Esophagus squamous epithelium (tissue), 5 donors: ENCODE measurements at places on chromosomes 5 and 9.

DNA sequence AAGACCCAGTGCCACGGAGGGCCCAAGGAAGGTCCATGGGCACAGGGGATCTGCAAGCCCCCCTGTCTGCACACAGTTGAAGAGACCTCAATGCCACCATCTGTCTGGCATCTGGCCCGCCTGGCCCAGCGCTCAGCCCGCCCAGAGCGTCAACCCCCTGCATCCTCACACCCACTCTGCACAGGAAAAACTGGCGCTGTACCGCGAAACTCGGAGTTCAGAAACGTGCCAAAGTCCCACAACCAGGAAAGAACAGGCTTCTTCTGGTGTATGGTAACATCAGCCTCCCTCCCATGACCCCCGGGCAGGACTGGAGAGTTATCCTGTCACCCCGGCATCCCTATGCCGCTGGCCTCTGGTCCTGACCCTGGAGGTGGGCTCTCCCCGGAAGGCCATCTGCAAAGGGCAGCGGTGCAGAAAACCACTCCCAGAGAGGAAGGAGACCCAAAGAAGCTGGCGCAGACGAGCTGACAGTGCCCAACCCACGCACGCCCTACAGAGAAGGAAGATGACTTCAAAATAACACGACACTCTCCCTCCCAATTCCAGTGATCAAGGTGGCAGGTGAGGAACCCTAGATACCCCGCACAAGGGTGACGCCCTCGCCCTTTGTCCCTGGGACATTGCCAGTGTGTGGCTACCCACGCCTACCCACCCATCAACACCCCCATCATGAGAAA, 18.9 kb downstream of the VAV2 start:
- DNase-seq, result no peak

GRCh38 chr9:97077452-97078295, 38.7 kb upstream of the CTSV start:
- DNase-seq, result no peak

GRCh38 chr5:144356489-144356888, 185.8 kb downstream of the KCTD16 start:
- no peak for DNase-seq

DNA sequence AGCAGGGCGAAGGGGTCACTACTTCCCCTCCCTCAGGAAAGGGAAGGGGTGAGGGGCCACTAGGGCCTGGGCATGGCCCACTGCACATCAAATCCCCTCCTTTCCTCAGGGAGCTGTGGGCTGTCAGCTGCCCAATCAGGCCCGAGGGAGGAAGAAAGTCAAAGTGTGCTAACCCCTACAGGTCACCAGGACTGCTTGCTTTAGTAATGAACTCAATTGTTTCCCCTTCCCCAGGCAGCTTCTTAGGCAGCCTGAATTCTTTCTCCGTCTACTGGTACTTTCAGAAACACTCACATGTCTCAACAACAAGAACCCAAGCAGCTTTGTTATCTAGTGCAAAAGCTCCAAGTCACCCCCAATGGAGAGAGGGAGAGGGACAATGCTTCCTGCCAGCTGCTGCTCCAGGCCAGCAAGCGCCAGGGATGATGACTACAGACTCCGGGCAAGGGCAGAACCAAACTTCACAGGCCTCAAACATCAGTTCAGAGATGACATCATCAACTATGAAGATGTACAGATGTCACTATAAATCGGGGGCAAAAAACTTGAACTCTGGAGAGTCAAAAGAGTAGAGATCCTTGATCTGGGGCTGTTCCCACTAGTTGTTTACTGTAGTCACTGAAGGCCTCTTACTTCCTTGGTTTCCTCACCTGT, 100.7 kb downstream of the SLIT3 start:
- no peak for DNase-seq

GRCh38 chr5:176628406-176629228, 1.7 kb downstream of the SNCB start:
- DNase-seq, result no peak

DNA sequence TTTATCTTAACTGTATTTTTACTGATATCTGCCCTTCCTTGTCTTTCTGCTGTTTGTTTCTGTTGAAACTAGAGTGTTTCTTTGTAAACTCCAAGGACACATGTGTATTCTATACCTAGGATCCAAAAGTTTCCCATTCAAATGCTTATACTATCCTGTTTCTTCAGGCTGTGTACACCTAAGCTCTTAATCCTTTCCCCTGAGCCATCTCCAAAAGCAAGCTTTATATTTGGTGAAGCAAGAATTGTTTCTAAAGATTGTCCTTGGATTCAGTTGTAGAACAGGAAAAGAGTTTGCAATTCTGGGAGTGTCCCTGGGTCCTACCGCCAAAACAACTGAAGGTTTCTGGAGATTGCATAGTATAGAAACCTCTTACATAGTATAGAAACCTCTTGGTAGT, 65.9 kb downstream of the CWC27 start:
- DNase-seq, result no peak

DNA sequence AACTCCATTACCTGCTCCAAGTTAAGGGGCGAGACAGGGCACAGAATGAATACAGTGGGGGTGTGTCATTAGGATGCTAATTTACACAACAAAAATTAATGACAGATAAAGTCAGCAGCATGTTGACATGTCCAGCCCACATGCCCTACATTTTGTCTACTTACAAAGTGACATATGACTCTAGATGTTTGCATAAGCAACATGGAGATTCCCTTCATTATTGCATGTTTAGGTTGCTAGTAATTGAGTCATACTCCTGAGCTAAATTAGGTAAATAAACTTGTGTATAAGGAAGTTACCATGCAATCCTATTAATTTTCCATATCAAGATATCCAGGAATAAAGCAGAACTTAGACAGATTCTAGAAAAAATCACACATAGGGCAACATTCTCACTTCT, 232.2 kb downstream of the PDE4D start:
- DNase-seq, result no peak

DNA sequence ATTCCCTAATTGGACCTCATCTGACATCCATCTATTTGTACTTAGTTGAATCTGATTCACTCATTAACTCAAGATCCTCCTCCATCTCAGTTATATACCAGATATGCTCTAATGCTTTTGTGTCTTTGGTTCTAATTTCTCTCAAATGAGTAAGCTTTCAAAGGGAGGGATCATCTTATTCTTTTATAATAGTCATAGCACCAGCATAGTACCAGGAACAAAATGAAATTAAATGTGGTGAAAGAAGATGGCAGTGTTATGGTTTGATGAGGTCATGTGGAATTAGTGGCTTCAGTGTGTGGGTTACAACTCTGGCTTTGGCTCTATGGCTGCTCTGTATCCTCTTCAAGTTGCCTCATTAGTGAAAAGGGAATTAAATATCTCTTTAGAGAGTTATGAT, 32.5 kb upstream of the ZNF366 start:
- DNase-seq, result no peak

DNA sequence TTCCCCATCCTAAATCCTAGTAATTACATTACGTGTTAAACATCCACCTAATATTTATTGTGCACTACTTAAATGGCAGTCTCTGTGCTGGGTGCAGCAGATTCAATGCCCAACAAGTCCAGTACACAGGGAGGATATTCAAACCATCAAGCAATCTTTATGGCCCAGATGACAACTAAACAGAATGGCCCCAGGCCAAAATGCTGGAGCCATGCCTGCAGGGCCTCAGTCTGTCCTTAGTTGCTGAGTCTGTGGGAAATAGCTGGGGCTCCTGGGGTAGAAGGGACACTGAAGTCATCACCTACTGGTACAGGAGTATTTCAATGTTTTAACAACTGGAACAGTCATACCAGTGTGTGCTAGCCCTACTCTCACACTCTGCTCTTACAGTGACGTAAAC, 153.5 kb downstream of the ZNF608 start:
- DNase-seq, result no peak

GRCh38 chr5:170486371-170486770, 17.4 kb upstream of the KCNIP1 start:
- DNase-seq, result no peak

GRCh38 chr9:121225240-121225639, 23.6 kb upstream of the RAB14 start:
- DNase-seq, result no peak

DNA sequence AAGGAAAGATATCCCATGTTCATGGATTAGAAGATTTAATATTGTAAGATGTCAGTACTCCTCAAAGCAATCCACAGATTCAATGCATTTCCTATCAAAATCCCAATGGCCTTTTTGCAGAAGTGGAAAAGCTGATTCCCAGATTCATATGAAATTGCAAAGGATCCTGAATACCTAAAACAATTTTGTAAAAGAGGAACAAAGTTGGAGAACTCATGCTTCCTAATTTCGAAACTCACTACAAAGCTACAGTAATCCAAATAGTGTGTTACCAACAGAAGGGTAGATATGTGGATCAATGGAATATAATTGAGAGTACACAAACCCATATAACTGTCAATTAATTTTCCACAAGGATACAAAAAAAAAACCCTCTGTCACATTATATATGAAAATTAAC, 154.3 kb upstream of the ZNF618 start:
- no peak for DNase-seq

GRCh38 chr5:108344103-108344822, 37.6 kb downstream of the FBXL17 start:
- DNase-seq, result no peak

GRCh38 chr5:123142957-123143356, 53.9 kb downstream of the PRDM6 start:
- no peak for DNase-seq

DNA sequence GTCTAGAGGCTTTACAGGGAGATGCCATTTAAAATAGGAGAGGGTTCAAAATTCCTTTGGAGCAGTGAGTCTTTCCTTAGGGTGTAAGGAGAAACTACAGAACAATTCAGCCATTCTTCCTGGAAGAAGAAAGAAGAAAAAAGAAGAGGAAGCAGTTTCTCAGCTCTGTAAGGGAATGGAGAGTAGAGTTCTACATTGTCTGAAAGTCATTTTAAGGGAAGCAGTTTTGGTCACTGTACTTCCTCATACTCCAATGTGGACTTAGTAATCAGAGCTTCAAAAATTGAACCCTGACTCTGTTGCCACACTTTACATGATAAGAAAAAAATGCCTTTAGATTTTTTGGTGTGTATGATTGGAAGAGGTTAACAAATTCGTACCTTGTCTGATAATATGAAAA, 122.4 kb downstream of the LRRC70 start:
- DNase-seq, result no peak

DNA sequence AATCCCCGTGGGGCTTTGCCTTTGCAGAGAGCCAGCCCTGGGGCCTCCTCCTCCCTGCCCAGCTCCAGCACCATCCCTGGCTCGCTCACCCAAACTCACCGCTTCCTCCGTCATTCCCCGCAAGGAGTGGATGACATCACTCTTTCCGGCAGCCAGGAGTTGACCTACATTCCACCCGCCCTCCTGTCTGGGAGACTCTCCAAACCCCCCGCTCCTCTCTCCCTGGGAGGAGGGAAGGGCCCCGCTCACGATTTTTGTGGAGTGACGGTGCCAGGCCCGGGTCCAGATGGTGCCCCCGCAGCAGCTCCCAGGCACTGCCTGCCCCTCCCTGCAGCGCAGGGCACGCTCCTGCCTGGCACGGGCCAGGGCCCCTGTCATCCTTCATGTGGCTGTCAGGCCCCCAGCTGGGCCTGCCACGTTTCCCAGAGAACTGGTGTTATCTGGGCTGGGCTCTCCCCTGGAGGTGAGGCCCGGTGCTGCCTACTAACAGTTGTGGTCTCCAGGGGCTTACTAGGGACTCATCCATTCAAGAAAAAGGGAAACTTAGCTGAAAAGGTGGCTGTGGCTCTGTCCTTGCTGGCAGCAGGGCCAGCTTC, 52.3 kb downstream of the NTNG2 start:
- DNase-seq, result no peak

DNA sequence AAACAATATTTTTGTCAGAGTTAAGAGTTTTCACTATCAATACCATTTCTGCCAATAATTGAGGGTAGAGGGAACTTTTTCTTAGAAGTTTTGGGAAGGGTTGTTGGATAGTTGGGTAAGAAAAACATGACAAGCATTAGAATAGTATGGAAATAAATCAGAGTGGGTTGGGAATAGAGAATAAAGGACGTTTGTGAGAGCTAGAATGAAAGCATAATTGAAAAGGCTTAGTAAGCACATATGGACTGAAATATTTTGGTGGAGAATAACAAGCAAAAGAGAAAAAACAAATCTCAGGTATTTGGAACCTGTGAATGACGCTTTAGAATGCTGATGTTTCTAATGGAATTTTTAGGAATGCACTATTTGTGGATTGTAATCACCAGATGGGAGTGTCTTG, 262.9 kb upstream of the EDIL3 start:
- no peak for DNase-seq

GRCh38 chr5:153006681-153007080, 483.8 kb upstream of the GRIA1 start:
- no peak for DNase-seq

DNA sequence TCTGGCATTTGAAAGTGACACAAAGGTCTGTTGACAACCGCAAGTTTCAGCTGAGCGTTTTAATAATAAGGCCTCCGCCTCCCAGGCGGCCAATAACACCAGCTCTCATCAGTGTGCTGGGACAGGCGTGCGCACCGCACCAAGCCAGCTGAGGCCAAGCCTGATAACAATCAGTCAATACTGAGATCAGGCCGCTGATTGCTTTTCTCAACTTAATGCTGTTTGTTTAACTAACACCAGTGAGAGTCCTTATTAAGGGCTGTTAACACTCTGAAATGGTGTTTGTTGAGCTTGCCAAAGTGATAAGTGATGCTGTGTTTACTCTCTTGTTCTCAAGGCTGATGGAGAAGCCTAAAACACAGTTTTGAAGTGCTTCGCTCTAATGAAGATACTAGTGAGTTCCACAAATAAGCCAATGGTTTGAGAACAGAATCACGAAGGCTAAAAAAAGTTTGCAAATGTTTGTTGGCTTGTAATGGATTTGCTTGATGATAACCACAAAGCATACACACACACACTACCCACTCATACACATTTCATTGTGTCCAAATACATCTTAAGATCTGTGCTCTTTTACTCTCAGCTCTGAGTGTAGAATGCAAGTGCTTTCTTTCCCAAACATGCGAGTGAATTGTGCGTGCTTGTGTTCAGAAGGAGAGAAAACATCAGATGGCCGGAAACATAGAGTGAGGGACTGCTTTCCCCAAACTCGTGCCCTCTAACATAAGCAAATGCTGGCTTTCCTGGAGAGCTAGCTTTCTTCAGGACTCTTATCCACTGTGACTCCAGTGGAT, 330.4 kb upstream of the KLF4 start:
- DNase-seq, result no peak

GRCh38 chr5:123059455-123059854, 22.9 kb upstream of the PPIC start:
- DNase-seq, result no peak

- DNase-seq, result no peak
These were observed 75.5 kb upstream of the PRRC1 start for GRCh38 chr5:127441799-127442484.

DNA sequence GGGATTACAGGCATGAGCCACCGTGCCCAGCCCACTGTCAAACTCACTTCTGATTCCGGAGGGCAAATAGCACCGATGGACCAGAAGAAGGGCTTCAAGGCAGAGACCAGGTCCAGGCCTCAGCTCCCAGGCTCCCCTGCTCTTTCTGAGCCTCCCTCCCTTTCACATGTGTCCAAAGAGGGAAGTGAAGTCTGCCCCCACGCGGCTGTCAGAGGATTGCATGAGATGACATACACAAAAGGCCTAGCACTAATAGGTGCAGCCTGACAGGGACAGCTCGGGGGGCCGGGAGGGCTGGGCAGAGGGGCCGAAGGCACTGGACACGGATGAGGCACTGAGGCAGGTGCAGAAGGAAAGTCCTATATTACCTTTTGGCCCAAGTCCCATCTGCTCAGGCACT, 16.1 kb downstream of the FBP1 start:
- DNase-seq, result no peak
